Stimulated activated CD4-positive, alpha-beta T cell treated with anti-CD3 and anti-CD28 coated beads, Interleukin-1b, Interleukin-23, amount 100 ng/mL, for 1 hour (primary cell): ENCODE measurements at places on chromosomes 13 and 19.

DNA sequence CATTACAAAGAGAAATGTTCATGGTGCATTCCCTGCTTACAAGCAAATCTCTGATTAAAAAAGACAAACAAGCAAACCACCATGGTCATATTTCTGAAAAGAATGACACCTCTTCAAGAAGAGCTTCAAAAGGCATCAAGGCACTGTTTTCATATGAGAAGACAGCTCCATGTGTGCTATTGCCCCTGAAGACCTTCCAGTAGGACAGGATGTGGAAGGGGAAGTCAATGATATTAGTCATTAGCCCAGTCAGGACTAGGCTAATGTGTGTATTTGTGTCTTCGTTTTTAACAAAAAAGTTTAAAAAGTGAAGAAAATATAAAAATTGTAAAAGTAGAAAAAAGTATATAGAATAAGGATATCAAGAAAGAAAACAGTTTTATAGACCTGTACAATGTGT, 534.7 kb upstream of the ARGLU1 start:
- no peak for DNase-seq

- no peak for DNase-seq
These were observed 5.8 kb downstream of the PEG3 start for GRCh38 chr19:56834564-56835375.

- no peak for DNase-seq
These were observed 9.5 kb downstream of the GAS6 start for GRCh38 chr13:113854238-113855011.

- no peak for DNase-seq
These were observed 6.1 kb downstream of the DENND1C start for GRCh38 chr19:6475321-6476108.

DNA sequence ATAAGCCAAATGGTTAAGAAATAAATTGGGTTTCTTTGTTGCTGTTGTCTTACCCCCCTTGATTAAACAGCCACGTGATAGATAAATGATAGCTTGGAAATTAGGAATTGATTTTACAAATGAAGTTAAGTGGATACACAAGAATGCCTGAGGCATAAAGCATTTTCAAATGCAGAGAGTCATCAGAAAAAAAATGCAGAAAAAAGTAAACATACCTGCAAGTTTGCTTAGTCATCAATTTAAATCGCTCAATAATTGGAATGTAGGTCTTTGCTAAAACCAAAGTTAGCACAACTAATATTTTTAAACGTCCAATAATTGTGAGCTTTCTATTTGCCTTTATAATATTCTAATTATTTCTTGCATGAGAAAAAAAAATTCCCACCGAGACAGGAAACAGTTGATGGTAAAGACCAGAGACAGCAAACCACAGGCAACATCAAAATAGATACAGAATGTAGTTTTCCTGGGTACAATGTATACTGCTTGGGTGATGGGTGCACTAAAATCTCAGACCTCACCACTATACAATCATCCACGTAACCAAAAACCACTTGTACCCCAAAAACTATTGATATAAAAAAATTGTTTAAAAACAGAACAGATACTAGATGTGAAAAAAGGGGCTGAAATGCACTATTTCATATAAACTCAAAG, 924.0 kb downstream of the PCDH9 start:
- no peak for DNase-seq

DNA sequence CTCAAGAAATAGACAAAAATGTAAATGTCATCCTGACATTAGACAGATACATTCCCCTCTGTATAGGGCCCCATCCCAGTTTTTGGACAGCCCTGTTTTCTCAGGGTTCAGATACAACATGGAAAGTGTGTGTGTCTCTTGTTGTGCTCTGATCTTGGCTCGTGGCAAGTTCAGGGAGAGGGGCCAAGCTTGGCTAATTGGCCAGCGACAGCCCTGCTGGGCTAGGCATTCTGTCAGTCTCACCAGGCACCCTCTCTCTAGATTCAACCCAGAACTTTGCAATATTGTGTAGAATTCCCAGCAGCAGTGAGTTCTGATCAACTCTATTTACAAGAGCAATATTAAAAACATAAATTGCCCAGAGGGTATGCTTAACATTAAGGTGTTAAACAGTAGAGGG, 30.1 kb downstream of the MTUS2 start:
- DNase-seq, result no peak

DNA sequence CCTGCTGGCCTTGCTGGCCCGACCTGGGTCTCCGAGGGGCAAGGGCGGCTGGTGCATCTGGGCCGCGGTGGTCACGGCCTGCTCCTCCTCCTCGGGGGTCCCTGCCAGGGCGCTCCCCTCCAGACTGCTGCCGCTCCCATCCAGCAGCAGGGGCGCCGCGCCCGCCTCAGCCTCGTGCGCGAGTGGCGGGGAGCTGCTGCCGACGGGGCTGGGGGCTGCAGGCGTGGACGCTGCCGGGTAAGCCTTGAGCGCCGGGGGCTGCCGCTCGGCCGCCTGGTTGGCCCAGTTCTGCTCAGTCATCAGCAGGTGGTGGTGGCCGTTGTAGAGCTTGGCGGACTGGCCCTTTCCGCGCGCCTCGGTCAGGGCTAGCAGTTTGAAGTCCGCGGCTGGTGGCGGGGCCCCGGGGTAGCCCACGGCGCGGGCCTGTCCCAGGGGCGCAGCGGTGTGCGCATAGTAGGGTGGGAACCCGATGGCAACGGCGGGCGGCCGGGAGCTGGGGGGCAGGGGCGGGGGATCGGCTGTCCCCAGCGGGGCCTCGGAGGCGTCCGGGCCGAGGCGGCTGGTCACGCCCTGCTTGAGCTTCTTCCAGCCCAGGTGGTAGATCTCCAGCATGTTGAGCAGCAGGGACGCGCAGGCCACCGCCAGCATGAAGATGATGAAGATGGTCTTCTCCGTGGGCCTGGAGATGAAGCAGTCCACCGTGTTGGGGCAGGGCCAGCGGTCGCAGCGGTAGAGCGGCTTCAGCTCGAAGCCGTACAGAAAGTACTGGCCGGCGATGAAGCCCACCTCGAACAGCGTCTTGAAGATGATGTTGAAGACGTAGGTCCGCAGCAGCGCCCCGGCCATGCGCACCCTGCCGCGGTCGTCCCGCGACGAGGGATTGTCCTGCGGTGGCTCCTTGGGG, 18.6 kb downstream of the GJA3 start:
- no peak for DNase-seq

DNA sequence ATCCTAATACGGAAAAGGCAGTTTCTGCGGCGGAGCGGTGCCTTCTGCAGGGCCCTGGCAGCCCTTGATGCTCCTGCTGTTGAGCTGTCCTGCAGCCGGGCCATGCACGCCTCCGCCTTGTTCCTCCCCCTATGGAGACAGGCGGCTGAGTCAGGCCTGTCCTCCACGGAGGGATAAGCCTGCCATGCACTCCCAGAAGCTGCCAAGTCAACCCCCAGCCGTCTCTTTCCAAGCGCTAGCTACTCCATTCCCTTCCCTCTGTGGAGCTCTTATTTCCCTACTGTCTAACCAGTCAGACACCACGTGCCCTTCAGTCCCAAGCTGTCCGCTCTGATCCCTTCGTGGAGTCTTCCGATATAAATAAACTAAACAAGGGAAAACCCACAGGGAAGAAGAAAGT, 197.0 kb downstream of the COL4A1 start:
- no peak for DNase-seq

DNA sequence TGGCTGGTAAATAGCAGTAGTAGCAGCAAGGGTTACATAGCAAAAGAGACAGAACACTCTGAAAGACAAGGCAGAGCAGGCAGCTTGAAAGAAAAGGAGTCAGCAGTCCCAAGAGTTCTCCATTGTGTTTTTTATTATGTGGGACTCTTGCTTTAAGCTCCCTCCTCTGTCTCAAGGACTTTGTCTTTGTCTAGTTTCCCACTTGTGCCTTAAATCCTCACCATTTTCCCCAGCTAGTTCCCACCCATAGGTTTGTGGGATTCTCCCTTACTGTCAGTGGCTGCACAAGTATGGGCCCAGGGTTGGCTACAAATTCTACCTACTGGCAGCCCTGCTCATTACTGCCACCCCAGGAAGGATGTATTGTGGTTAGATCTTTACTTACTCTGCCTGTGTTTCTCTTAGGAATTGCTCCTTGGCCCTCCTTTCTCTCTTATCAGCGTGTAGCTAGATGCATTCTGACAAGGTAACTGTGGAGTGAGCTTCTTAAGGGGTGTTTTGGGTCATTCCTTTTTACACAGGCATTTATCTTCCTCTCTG, 413.4 kb upstream of the PCDH9 start:
- no peak for DNase-seq

- no peak for DNase-seq
These were observed 6.6 kb upstream of the EID2 start for GRCh38 chr19:39546599-39546998.

DNA sequence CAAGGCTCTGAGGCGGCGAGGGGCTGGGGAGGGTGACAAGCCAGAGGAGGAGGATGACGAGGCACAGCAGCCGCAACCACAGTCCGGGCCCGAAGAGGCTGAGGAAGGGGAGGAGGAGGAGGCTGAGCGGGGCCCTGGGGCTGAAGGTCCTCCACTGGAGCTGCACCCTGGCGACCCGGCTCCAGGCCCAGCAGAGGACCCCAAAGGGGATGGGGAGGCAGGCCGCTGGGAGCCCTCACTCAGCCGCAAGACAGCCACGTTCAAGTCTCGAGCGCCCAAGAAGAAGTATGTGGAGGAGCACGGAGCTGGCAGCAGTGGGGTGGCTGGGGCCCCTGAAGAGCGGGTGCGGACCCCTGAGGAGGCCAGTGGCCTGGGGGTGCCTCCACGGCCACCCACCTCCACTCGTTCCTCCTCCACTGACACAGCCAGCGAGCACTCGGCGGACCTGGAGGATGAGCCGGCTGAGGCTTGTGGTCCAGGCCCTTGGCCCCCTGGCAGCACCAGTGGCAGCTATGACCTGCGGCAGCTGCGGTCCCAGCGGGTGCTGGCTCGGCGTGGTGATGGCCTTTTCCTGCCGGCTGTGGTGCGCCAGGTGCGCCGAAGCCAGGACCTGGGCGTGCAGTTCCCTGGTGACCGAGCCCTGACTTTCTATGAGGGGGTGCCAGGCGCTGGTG, 2.9 kb downstream of the CIC start:
- DNase-seq, result no peak

GRCh38 chr13:41678848-41679247, 221.5 kb downstream of the RGCC start:
- DNase-seq, result no peak

GRCh38 chr19:14139944-14140343, 3.6 kb upstream of the ASF1B start:
- no peak for DNase-seq

- no peak for DNase-seq
These were observed 19.0 kb downstream of the CYP2F1 start for GRCh38 chr19:41133260-41133659.

DNA sequence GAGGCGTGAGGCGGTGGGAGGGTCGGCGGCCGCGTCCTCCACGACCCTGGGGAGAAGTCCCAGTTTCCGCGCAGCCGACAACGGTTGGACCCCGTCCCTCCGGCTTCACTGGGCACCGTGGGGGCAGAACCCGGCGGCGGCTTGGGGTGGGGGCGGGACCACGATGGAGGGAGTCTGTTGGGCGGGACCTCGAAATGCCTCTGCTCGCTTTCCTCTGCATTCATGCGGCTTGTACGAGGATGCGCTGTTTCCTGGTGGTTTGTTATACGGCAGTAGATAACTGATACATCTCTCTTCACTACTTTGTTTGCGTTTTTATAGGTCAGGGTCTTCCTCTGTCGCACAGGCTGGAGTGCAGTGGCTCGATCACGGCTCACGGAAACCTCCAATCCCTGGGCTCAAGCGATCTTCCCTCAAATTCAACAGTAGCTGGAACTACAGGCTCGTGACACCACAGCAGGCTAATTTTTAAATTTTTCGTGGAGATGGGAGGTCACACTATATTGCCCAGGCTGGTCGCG, 24.6 kb upstream of the ZNF846 start:
- DNase-seq, result no peak

DNA sequence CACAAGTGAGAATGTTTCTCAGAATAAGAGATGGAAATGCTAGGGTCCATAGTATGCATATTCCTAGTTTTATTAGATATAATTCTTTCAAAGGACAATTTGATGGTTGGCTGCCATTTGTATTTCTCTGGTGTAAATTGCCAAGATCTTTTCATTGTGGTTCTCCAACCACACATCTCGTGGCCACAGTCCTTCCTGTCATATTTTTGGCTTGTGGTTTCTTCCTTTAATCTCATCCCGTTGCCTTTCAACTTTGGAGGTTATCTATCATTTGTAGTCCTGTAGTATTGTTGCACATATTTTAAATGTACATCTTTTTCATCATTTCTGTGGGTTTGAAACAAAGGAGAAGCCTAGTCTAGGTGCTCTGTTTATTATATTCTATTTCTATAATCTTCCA, 61.2 kb downstream of the WASF3 start:
- DNase-seq, result no peak

DNA sequence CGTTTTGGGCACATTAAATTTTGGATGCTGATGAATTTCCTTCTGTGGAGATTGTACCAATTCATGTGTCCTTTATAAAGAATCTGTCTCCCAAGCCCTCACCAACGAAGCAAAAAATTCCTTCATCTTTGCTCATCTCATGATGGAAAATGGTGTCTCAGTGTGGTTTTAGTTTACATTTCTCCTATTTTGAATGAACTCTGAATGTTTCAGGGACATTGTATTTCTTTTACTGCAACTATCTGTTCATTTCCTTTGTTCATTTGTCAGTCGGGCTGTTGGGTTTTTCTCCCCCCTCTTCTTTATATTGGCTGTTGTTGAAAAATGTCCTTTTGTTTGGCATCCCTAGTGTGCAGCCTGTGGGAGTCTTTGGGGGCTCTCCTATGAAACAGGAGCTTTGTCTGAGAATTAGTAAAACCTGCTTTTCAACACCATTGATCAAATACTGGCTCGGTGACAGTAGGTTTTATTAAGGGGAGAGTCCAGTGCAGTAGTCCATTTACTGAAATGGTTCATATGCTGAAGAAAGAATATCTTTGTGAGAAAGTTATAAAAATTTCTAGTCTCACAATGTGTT, 91.3 kb upstream of the C1QTNF9B start:
- DNase-seq, result no peak

DNA sequence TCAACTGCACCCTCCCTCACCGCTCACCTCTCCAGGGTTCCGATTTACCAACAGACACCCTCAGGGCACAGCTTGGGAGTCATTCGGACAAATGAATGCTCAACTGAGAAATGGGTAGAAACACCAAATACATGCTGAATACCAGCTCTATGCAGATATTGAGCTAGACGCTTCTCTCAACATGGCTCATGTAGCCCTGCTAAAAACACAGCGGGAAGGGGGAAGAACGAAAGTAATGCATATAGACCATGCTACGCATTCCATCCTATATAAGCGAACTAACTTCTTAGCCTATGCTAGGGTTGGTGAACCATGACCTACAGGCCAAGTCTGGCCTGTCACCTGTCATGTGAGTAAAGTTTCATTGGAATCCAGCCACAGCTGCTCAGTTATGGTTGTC, 304.0 kb downstream of the UQCRFS1 start:
- DNase-seq, result no peak

GRCh38 chr19:5985098-5985783, 7.3 kb upstream of the RANBP3 start:
- no peak for DNase-seq

- DNase-seq, result peak; percentile 46
These were observed 630 bp downstream of the COQ8B start for GRCh38 chr19:40716031-40716481.

DNA sequence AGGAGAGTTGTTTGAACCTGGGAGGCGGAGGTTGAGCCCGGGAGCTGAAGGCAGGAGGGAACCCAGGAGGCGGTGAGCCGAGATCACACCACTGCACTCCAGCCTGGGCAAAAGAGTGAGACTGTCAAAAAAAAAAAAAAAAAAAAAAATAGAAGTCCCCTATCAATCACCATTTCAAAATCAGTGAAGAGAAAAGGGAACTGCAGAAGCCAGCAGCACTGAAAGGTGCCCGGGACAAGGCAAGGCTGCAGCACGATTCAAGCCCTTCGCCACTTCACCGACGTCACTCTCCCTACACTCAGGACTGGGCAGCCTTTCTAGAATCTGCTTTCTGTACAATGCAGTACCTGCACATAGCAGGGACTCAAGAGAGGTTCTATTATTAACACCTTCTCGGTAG, 21.9 kb upstream of the USP12 start:
- DNase-seq, result no peak
